ENCODE measurements at places on chromosomes 3 and 15. TPM values are rescaled to one million over a fixed set of nuclear protein-coding genes. Genes with fewer than 3 reads are reported as not detected.
A peak's percentile ranks its signal among the peaks of the same experiment; 100 is the strongest.

Gene FAM227B
- total RNA-seq = 5.0 TPM

Gene ADGRG7
- total RNA-seq = not detected

Gene ARHGAP11A
- total RNA-seq = 93.0 TPM

Gene P2RY1
- total RNA-seq = 32.9 TPM

Gene CLSTN2
- total RNA-seq = 0.32 TPM

Gene CHAC1
- total RNA-seq = 31.0 TPM

Gene ISL2
- 0.37 TPM for total RNA-seq

Gene ALDH1A3
- total RNA-seq = 9.9 TPM

Gene SOX2
- 245 TPM for total RNA-seq

Gene OR5H1
- not detected for total RNA-seq

Gene CEMIP
- total RNA-seq = 0.57 TPM

Gene CAV3
- not detected for total RNA-seq

Gene ZDHHC23
- total RNA-seq = 17.9 TPM

Gene CCDC54
- total RNA-seq = not detected

Gene CMSS1
- total RNA-seq = 70.6 TPM

DNA sequence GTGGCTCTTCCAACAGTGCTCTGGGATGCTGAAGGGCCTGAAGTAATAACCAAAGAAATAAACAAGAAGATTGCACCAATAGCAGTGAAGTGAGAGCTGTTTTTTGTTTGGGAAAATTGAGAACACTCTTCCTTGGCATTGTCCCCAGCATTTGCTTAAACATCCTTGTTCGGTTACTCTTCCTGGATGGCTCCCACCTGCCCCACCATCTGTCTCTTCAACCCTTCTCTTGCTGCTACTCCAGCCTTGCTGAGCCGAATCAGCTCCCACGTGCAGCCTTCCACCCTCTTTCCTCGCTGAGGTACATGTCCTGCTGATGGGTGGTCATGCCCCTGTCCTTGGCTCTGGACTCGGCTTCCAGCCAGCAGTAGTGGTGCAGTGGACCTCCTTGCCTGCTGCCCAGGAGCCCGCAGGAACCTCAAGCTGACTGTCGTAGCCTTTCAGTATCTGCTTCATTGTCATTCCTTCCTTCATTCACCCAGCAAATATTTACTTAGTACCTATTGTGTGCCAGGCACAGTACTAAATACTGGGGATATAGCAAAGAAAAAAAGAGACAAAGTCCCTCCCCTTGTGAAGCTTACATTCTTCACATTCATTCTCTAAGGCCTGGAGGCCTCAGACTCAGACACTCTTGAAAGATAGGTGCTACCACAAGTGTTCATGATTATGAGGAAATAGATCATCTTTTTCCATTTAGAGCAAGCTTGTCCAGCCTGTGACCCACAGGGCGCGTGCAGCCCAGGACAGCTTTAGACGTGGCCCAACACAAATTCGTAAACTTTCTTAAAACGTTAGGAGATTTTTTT is 17.1 kb upstream of the VILL start:
- no peak for DNase-seq

GRCh38 chr15:99057697-99058420 is 47.0 kb upstream of the SYNM start:
- DNase-seq = no peak

DNA sequence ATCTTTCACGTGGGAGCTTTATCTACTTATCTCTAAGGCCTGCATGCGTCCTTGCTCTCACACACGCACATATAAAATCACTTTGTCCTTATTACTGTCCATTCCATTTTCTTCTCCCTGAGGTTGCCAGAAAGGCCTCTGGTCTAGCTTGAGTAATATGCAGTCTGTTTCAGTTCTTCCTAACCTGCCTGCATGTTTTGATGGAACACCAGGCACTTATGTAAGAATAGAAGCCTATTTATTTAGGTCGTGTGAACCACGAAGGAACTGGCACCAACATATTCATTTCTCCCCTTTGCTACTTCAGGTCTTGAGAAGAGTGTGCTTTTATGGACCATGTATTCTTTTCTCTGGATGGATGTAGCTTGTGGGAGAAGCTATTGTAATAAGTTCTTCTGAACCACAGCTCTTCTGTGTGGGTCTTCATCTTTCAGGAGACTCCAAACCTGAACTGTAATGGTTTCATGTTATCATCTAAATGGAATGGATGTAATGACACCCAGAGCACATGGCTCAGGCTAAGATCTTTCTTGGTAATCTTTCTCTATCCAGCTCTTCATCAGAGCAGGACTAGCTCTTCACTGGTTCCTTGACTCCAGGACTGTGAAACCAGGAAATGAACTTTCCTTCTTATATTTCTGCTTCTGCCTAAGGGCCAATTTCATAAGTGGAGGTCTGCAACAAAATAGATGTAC is 53.8 kb downstream of the UBE2E2 start:
- no peak for DNase-seq

DNA sequence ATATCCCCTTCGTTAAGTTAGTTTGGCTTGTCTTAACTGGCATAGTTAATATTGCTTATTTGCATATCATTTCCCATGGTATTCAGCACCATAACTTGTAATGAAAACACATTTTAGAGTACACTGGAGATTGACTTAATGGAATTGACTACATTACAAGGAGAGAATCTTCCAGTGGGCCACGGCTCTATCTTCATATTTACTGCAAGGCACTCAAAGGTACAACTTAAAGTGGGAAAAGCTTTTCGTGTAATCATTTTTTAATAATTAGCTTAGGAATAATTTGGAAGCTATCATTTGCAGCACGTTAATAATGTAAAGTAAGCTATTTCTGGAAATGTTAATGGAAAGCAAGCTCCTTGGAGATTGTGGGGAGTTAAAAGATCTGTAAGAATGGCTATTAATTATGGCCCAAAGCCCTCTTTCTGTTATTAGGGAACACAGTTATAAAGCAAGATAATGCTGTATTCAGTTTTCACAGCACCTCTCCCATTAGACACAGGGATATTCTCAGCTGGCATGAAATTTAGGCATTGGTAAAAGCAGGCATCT is 551.5 kb upstream of the RGMA start:
- no peak for DNase-seq

- no peak for DNase-seq
Observed at GRCh38 chr3:168951884-168952283, 711.6 kb downstream of the MECOM start.

DNA sequence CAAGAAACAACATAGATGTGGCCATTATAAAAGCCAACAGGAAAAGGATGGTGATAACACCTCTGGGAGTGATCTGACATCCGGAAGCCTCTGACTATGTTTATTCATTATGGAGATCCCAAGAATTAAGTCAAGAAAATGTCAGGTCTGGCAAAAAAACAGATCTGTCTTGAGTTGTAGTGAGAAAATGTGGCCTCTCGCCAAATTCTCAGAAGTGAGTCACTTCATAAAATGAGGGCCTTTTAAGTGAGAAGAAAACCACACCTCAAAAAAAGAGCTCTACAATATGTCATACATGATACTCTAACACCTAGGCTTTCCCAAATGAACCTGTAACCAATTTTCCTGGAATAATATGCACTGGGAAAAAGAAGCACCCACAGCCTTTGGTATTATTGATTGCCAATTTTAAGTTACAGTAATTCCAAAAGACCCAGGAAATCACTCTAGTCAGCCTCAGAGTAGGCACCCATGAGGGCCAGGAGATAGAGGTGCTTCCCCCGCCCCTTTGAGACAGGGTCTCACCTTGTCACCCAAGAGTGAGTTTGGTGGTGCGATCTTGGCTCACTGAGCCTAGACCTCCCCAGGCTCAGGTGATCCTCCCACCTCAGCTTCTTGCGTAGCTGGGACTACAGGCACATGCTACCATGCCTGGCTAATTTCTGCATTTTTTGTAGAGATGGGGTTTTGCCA is 38.0 kb downstream of the CCR3 start:
- DNase-seq = no peak

- no peak for DNase-seq
Observed at GRCh38 chr15:67550522-67550921, 8.0 kb downstream of the MAP2K5 start.

DNA sequence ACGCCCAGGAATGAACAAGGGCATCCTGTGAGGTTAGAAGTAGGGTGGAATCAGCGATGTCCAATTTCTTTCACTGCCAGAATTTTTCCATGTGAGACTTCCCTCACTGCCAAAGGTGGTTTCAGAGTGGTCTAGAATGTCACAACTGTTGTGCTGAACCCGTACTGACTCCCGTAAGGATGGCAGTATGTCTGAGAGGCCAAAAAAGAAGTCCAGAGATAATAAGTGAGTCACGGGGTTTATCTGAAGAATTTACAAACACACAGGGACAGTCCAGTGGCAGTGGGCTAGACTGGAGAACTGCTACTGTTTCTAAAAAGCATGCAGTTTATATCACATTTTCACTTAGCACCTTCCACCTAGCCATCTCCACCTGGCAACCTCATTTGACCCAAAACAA is 160.6 kb upstream of the ATP10A start:
- DNase-seq = no peak

- DNase-seq = peak; percentile 72
Observed at GRCh38 chr3:63818282-63819150, 583 bp upstream of the C3orf49 start.

GRCh38 chr15:27327467-27328025 is 356.6 kb downstream of the GABRG3 start:
- DNase-seq = no peak

DNA sequence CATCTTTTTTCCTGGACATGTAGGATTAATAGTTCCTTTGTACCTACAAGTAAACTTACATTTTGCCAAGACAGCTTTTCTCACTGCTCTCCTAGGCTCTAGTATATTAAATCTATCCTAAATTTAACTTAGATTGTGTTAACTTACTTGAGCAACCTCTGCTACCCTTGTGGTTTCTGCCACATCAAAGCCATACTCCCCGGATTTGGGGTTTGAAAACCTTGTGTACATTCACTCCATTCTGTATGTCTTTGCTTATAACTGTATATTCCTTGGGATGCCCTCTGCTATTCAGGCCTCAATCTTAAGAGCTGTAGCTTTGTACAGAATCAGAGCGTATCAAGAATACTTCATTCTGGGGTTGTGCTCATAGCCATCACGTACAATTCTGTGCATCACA is 60.4 kb downstream of the ARIH1 start:
- no peak for DNase-seq

DNA sequence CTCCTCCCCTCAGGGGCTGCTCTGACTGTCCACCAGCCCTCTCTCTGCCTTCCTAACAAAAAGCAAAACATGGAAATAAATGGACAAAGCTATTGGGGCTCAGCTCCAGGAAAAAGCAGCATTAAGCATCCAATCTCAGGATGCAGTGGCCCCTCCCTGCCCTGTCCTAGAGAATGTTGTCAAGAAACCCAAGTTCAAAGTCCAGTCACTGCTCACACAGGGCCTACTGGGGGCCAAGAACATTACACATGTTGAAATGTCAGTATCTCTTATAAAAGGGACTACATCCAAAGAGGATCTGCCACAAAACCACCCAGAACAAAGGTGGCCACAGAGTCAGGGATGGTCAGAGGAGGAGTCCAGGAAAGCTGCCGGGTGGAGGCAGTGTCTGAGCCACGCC is 7.6 kb upstream of the GRIP2 start:
- no peak for DNase-seq

- no peak for DNase-seq
Observed at GRCh38 chr3:23240171-23240785, 37.2 kb downstream of the UBE2E2 start.

- no peak for DNase-seq
Observed at GRCh38 chr15:37789397-37789786, 145.0 kb upstream of the TMCO5A start.

GRCh38 chr3:107884719-107885460 is 205.9 kb downstream of the CD47 start:
- no peak for DNase-seq

DNA sequence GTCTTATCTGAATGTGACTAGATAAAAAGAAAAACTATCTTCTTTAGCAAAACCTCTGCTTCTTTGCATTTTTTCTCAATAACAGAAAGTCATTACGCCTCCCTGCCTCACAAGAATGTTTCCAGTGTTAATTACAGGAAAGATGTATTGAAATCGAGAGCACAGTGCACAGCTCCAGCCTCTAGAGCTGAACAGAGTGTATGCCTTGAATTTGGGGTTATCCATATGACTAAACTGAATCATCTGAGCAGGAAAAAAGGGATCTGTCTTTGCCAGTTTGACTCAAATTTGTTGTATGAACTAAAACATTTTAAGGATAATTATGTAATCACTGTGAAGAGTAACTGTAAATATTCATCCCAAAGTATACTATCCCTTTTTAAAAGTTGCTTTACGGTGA is 149.1 kb upstream of the CGNL1 start:
- no peak for DNase-seq

- DNase-seq = no peak
Observed at GRCh38 chr15:46278486-46279090, 643.8 kb downstream of the SQOR start.

- no peak for DNase-seq
Observed at GRCh38 chr3:128289534-128289933, 136.3 kb downstream of the EEFSEC start.
